Retinal pigment epithelial cell (primary cell): ENCODE measurements at places on chromosomes 2 and 18.

DNA sequence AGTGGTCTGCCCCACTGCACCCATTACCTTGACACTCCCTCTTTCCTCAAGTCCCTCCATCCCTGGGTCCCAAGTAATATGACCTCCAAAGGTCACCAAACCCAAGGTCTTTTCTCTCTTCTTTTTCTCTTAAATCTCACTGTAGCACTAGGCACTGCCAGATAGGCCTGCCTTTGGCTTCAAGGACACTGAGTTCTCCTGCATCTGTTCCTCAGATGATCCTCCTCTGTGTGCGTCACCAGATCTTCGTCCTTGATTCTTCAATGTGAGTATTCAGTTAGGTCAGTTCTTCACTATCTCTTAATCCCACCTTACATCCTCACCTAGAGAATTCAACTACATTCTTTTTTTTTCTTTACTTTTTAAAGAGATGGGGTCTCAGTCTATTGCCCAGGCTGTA is 249.2 kb downstream of the NBAS start:
- no peak for DNase-seq

GRCh38 chr2:178234648-178235047 is 40.3 kb downstream of the OSBPL6 start:
- no peak for DNase-seq

DNA sequence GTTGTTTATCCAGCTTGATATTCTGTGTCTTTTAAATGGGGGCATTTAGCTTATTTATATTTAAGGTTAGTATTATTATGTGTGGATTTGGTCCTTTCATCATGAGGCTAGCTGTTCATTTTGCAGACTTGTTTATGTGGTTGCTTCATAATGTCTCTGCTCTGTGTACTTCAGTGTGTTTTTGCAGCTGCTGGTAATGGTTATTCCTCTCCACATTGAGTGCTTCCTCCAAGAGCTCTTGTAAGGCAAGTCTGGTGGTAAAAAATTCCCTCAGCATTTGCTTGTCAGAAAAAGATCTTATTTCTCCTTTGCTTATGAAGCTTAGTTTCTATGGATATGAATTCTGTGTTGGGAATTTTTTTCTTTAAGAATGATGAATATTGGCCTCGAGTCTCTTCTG is 47.8 kb upstream of the NT5C1B start:
- no peak for DNase-seq

GRCh38 chr2:69018678-69019095 is 5.7 kb downstream of the ANTXR1 start:
- no peak for DNase-seq

DNA sequence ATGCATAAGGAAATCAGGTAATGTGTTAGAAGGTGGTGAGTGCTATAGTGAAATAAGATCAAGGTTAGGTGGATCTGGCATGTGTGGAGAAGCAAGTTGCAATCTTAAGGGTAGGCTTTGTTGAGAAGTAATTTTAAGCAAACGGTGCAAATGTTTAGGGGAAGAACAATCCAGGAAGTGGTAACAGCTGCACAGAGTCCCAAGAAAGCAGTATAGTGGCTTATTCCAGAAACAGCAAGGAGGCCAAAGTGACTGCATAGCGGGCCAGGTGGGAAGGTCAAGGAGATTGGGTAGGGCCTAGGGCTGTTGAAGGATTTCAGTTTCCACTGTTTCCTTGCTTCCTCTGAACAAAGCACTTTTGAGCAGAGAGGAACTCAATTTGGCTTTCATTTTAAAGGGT is 30.0 kb upstream of the RAB1A start:
- no peak for DNase-seq

GRCh38 chr18:26405190-26405801 is 143.1 kb downstream of the KCTD1 start:
- no peak for DNase-seq

DNA sequence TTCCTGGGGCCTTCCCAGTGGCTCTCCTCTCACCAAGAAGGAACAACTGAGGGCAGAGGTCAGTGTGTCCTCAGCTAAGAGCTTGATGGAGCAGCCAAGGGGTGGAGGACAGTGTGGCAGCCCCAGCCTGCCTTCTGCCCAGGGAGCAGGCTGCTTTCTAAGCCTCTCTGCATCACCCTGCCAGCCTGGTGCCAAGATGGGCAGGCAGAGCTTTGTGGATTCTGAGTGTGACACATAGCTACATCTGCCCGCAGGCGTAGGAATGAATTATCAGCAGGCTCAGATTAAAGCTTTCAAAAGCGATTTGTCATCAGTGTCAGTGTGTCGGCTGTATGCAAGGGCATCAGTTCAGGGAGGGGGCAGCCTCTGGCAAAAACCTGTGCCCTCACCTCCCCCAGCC is 8.7 kb downstream of the MAL start:
- no peak for DNase-seq

GRCh38 chr2:104033399-104033798 is 820.5 kb upstream of the POU3F3 start:
- DNase-seq = no peak

- no peak for DNase-seq
Measured at GRCh38 chr2:198757069-198757468, 700.7 kb downstream of the SATB2 start.

DNA sequence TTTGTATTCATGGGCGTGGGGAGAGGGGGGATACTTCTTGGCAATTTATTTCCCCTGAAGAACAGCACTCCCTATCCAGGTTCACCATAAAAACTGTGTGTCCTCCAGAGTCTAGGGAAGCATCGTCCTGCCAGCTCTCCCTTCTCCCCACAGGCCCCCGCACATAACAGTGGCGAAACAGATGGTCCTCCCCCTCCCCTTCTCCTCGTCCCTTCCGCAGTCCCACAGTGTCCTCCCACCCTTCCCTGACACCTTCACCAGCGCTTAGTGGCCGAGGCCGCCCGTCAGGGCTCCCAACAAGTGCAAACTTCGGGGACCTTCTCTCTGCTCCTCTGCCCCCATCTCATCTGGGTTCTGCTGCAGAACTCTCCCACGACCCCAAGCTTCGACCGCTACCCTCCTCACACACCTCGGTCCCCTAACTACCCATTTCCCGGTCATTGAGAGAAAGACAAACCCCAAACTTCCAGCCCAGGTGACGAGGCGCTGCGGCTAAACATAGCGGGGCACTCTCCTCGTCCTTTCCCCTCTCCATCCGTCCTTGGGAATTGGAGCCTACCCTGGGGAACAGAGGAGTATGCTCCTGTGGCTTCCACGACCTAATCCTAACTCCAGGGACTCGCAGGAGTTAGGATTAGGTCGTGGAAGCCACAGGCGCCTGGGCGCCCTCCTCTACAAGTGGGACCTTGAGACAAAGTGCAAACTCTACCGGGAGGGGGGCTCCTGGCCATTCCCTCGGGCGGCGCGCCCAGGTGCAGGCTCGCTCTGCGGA is 971 bp downstream of the ZNF385B start:
- no peak for DNase-seq

- DNase-seq = no peak
Measured at GRCh38 chr18:76579301-76579695, 84.3 kb upstream of the ZNF516 start.
